ENCODE measurements at places on chromosomes 2 and 18.

- no peak overlapping the region for H3K4me3 ChIP-seq
- no peak for DNase-seq
- no peaks in the 10 kb centered on the region for H3K4me1 ChIP-seq
- no peak overlapping the region for H3K27ac ChIP-seq
Observed at GRCh38 chr18:4888251-4889040, 308.6 kb downstream of the AKAIN1 start.

- no peak overlapping the region for H3K4me3 ChIP-seq
- DNase-seq, result no peak
- no peaks in the 10 kb centered on the region for H3K4me1 ChIP-seq
- H3K27ac ChIP-seq, result no peak overlapping the region
- no peaks in the 10 kb centered on the region for H3K27me3 ChIP-seq
Observed at GRCh38 chr2:225768741-225769140, 369.2 kb downstream of the NYAP2 start.

DNA sequence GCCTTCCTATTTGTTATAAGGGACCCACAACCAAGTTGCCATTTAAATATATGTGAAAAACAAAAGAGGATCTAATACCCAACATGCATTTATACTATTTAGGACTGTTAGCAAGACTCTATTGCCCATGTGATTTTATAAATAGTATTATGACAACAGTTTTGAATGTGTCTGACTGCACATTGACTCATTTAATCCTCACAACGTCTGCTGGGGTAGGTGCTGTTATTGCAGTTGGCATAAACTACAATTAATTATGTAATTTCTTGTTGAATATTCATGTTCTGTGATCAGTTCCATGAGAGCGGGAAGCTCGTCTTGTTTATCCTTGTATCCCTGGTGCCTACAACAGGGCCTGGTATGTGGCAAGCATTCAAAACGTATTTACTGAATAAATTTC, 53.7 kb downstream of the SH2D6 start:
- no peaks in the 10 kb centered on the region for H3K4me1 ChIP-seq
- no peaks in the 10 kb centered on the region for H3K27me3 ChIP-seq
- H3K27ac ChIP-seq, result no peak overlapping the region
- no peak for DNase-seq
- no peak overlapping the region for H3K4me3 ChIP-seq
- H3K36me3 ChIP-seq, result no peaks in the 10 kb centered on the region

GRCh38 chr18:11818486-11819203, 32.6 kb upstream of the CHMP1B start:
- no peaks in the 10 kb centered on the region for H3K36me3 ChIP-seq
- no peak overlapping the region for H3K4me3 ChIP-seq
- no peak for DNase-seq
- no peaks in the 10 kb centered on the region for H3K27me3 ChIP-seq

DNA sequence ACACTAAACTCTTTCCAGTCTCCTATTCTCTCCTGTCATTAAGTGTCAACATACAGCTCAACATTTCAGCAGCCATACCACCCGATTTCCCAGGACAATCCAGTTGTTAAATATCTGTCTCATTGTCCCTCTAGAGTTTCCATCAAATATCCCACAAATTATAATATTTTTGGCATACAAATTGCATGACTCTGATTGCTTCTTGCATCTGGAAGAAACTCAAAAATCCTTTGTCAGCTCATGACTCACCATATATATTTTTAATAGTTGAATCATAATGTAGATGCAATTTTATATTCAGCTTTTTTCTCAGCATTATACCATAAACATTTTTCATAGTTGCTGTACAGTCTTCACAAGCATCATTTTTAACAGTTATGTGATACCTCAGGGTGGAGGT, 7.2 kb downstream of the SLC30A3 start:
- H3K4me3 ChIP-seq, result no peak overlapping the region
- no peak for DNase-seq
- H3K36me3 ChIP-seq, result no peaks in the 10 kb centered on the region
- H3K27me3 ChIP-seq, result peaks cover 11% of the 10 kb centered on the region

DNA sequence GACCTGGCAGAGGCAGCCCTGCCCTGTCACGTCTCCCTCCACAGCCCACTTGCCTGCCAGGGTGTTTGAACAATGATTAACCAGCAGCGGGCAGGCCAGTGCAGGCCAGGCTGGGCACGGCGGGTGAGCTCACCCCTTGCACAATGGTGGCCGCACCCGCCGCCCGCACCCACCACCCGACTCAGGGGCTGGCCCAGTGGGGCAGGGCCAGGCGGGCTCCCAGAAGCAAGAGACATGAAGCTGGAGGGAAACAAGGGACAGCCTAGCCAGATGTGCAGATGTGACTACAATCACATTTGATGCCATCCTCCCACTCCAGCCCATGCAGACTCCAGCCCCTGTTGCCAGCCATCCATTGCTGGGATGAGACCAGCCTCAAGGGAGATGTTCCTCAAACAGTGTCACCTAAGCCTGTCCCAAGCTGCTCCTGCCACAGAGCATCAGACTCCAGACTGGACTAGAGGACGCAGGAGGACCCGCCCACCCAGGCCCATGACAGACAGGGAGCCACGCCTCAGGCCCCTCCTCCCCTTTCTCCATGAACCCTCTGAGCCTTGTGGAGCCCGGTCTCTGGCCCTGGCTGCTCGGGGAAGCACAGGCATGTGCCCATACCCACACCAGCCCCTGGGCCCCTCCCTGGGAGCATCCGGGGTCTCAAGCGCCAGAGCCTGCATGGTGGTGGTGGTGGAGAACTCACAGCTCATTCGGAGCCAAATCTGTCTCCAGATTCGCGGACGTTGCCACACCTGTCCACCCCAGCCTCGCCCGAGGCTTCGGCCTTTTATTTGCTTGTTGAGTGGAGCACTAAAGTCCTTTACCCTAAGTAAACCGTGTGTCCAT, 45.0 kb downstream of the SDC1 start:
- no peaks in the 10 kb centered on the region for H3K36me3 ChIP-seq
- no peak overlapping the region for H3K4me3 ChIP-seq
- no peaks in the 10 kb centered on the region for H3K4me1 ChIP-seq

GRCh38 chr2:117432746-117433145, 381.7 kb upstream of the DDX18 start:
- H3K36me3 ChIP-seq, result no peaks in the 10 kb centered on the region
- no peaks in the 10 kb centered on the region for H3K27me3 ChIP-seq
- DNase-seq, result no peak

DNA sequence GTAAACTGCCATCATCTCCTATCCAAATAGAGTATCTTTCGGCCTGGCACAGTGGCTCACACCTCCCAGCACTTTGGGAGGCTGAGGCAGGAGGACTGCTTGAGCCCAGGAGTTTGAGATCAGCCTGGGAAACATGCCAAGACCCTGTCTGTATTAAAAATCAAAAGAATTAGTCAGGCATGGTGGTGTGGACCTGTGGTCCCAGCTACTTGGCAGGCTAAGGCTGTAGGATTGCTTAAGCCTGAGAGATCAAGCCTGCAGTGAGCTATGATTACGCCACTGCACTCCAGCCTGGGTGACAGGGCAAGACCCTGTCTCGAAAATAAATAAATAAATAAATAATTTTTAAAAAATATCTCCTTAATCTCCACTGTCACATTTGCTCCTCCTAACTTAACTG, 14.7 kb upstream of the ARPC2 start:
- no peaks in the 10 kb centered on the region for H3K27me3 ChIP-seq
- H3K27ac ChIP-seq, result no peak overlapping the region
